Activated gamma-delta T cell treated with anti-CD3 and anti-CD28 coated beads, Interleukin-2, amount 50 U/mL, for 16 hours (primary cell): ENCODE measurements at places on chromosomes 4 and X.

- no peak for DNase-seq
Observed at GRCh38 chr4:142549726-142550463, 296.2 kb downstream of the INPP4B start.

DNA sequence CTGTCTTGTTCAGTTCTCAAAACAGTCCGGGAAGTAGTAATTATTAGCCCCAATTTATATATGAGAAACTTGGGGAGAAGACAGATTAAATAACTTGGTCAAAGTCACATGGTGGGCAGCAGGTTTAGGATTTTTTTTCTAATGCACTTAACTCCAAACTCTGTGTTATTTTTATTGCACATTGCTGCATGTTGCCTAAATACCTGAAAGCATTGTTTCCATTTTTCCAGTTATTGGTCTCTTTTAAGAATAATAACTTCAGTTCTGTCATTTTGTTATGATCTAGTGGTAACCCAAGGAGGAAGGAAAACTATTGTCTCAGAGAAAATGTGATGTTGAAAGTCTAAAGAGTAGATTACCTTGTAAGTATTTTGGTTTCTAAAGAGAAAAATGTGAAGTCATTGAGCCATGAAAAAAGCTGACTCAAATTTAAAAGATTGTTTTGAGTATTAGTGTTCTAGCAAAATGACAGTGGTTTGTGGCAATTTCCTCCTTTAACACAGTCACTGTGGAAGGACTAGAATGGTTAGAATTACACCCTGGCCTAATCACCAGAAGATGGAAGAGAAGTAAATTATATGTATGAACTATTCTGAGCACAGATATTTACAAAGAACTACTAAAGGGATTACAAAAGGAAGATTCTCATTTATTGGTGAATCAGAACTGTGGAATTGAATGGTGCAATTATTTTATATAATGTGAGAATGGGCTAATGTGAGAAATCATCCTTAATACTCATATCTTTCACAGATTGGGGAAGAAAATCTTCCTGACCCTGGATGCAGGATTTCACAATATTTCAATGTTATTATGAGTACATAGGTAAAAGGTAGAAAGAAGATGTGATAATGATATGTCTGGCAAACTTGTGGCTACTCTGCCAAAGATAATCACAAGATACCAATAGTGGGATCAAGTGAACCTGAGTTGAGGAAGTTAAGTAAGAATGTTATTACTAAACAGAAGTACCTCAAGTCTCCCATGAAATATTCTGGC is 21.7 kb upstream of the CXCL8 start:
- no peak for DNase-seq

DNA sequence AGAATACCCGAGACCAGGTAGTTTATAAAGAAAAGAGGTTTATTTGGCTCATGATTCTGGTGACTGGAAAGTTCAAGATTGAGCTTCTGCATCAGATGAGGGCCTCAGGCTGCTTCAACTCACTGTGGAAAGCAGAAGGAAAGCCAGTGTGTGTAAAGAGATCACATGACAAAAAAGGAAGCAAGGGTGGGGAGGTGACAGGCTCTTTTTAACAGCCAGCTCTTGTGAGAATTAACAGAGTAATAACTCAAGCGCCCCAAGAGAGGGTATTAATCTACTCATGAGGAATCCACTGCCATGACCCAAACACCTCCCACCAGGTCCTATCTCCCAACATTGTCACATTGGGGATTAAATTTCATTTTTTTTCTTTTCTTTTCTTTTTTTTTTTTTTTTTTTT is 6.3 kb upstream of the YIPF6 start:
- DNase-seq: no peak

DNA sequence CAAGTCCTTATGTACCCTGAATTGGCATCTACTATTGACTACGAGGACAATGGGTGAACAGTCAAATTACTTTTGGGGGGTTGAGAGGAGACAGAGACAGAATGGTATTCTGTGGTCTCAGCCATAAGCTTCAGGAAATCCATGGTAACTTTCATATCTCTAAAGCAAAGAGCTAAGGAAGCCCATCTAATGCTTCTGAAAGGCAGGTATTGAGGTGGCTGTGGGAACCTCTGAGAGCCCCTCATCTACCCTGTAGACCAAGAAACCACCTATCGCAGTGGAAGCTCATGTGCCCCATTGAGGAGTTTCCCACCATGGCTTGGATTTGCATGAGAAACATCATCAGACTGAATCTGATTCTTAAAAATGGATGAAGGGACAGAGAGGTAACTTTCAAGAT is 23.1 kb upstream of the BMP2K start:
- no peak for DNase-seq

- DNase-seq: no peak
Observed at GRCh38 chrX:136190038-136190713, 42.8 kb downstream of the FHL1 start.

DNA sequence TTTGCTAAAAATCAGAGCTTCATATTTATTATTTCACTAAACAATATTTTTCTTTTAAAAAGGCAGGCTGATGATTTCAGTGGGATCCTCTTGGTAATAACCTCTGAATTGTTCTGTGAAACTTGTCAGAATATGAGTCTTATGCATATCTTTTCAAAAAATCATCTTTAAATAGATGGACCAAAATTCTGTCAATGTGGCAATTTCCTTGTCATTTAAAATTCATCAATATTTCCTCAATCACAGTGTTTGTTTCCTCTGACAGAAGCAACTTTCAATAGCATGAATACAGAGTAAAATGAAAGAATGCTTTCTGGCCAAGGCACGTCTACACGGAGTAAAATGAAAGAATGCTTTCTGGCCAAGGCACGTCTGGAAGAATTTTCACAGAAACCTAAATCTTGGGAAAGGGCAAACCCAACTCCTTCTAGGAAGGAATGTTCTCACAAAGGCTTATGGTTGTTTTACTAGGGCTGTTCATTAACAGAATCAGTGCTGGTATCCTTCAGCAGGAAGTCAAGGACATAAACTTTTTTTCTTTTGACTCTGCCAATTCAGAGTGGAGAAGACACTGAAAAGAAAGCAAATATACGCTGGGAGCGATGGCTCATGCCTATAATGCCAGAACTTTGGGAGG is 99.0 kb upstream of the GPR34 start:
- DNase-seq: no peak

- no peak for DNase-seq
Observed at GRCh38 chr4:5919044-5919443, 26.2 kb upstream of the CRMP1 start.

DNA sequence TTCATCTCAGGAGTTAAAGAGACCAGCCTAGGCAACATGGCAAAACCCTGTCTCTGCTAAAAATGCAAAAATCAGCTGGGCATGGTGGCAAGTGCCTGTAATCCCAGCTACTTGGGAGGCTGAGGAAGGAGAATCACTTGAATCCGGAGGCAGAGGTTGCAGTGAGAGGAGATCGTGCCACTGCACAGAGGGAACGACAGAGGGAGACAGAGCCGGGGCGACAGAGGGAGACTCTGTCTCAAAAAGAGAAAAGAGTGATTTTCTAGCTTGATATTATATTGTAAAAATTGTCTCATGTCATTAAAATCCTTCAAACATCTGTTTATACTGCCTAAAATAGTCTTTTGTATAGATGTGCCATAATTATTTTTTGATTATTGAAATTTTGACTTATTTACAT is 225.4 kb upstream of the AGA start:
- DNase-seq: no peak

DNA sequence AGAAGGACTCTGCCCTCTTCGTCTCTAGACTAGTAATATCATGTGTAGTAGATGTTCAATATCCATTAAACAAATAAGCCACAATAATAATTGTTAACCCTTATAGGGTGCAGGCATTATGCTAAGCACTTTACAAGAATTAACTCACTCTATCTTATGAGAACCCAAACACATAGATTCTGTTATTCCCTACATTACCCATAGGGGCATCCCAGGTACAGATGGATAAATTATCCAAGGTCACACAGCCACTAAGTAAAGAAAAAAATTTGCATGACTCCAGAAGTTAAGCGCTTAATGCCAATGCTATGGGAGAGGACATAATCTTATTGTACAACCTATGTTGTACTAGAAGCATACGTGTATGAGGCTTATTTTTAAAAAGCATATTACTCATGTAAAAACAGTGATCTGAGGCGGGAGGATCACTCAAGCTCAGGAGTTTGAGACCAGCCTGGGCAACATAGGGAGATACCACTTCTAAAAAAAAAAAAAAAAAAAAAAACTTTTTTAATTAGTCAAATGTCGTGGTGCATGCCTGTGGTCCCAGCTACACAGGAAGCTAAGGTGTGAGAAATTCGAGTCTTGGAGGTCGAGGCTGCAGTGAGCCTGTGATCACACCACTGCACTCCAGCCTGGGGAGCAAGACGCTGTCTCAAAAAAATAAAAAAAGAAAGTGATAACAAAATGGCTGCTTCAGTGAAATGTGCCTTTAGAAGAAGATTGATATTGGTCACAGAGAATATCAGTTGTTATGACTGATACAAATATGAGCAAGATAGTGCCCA is 13.6 kb downstream of the LDB2 start:
- no peak for DNase-seq
